ENCODE measurements at places on chromosomes 1 and 21. TPM values are rescaled to one million over a fixed set of nuclear protein-coding genes. Genes with fewer than 3 reads are reported as not detected.

GRCh38 chr1:155871390-155871789, 12.0 kb downstream of the SYT11 start:
- DNase-seq: no peak
- H3K4me1 ChIP-seq: no peaks in the 10 kb centered on the region

DNA sequence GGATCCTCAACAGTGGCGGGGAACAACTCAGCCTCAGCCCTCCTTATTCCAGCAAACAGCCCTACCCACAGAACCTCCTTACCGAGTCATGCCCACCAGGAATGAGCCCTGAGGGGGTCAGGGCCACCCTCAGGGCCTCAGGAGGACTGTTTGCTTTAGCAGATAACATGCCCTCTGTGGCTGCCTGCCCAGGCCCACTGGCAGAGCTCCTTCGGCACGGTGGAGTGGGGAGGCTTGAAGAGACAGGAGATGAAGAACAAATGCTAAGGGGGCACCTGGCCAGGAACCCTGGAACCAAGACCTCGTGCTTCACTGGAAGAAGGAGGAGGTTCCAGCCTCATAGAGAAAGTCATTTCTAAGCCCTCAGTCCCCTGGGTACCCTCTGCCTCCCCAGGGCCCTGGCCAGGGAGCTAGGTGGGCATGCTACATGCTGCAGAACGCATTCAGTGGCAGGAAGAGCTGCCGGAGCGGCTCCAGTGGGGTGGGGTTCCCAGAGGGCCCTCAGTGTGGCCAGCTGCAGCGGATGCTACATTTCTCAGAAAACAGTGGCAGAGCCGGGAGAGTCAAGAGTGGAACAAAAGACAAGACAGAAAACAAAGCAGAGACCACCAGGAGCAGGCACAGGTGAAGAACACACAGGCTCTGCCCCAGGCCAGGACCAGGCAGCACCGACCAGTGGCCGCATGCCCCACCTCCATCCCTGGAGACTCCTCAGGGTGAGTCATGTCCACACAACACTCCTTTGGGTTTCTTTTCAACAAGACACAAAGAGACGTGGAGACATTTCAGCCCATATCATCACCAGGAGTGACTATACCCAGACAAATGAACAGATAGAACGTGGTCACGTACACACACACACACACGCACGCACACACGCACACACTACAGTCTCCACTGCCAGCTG, 39.8 kb downstream of the RIMS3 start:
- no peak overlapping the region for H3K4me3 ChIP-seq

TFF3 gene
- polyA plus RNA-seq: 585 TPM

RHD gene
- 1.5 TPM for polyA plus RNA-seq

DNA sequence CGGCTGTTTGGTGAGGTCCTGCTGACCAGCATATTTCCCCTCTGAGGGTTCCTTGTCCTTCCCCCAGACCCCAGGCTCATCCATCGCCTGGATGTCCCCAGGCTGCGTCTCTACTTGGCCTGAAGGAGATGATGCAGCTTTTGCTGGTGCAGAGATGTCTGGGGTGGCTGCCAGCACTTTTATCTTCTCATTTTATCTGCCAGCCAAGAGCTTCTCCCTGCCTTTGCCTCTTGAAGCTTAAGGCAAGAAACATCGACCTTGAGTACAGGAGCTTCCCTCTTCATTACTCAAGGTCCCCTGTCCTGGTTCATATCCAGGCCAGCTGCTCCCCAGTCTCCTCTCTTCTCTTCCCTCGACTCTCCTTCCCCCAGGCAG, 9.2 kb upstream of the H6PD start:
- DNase-seq: no peak
- H3K36me3 ChIP-seq: no peaks in the 10 kb centered on the region
- no peaks in the 10 kb centered on the region for H3K4me1 ChIP-seq
- H3K4me3 ChIP-seq: no peak overlapping the region

- no peak for DNase-seq
- no peaks in the 10 kb centered on the region for H3K27me3 ChIP-seq
- H3K4me3 ChIP-seq: no peak overlapping the region
- H3K36me3 ChIP-seq: peaks cover 40% of the 10 kb centered on the region
Observed at GRCh38 chr1:21217812-21218596, 41.3 kb upstream of the EIF4G3 start.

DNA sequence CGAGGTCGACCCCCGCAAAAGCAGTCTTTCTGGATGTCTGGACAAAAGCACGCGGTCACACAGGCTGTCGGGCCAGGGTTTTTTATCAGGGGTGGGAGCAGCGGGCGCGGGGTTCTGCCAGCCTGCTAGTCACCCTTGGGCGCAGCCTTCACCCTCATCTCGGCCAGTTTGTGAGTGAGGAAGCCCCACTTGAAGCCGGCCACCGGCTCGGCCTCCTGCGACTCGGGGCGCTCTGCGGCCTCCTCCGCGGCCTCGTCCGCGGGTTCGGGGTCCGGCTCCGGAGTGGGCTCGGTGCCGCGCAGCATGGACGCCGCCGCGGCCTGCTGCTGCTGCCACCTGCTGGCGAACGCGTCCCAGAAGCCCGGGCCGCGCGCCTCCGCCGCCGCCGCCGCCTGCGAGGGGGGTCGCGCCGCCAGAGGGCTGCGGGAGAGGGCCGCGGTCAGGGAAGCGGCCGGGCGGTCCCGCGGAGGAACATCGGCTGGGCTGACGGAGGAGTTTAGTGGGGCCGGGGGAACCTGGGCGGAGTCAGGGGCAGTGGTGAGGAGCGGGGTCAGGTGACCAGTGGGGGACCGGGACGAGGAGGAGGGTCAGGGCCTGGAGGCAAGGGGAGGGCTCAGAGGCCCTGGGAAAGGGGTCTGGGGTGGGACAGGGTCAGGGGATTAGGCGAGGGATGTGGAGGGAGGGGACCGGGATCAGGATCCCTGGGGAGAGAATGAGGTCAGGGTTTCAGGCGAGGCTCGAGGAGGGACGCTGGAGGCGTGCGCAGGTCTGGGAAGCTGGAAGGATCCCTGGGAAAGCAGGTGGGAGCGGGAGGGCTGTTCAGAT, 4.5 kb downstream of the C1orf232 start:
- peaks cover 19% of the 10 kb centered on the region for H3K4me1 ChIP-seq
- DNase-seq: peak; percentile 49
- peaks cover 32% of the 10 kb centered on the region for H3K27me3 ChIP-seq
- H3K36me3 ChIP-seq: no peaks in the 10 kb centered on the region
- H3K27ac ChIP-seq: no peak overlapping the region

DNA sequence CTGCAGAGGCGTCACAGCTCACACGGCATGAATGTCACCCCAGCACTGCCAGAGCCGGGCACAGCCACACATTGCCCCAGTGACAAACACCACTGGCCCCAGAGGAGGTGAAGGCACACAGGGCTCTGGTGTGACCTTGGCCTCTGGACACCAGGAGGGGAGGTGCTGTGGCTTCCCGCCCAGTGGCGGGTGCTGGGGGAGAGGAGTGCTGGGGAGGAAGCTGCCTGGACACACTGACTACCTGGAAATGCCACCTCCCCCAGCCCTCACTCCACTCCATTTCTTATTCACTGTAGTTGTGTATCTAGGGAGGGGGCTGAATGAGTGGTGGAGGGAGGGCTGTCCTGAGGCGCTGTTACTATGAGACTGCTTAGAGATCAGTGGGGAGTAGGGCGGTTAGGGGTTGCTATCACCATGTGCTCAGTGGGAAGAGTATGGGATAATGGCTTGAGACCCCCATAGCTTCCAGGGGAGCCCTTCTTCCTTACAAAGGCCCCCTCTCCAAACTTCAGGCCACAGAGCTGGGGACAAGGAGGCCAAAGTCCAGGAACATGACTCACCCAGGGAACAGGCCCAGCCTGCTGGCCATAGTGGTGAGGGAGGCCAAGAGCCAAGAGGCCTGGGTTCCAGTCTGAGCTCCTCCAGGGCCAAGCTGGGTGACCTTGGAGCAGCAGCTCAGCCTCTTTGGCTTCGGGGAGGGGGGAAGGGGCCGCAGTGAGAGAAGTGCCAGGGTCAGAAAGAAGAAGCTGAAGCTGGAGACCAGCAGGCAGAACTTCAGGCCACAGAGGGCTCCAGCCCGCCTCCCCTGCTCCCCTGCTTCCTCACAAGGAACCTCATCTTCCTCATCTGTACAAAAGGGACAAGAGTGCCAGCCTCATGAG, 40.1 kb downstream of the AHDC1 start:
- H3K4me3 ChIP-seq: no peak overlapping the region
- peaks cover 65% of the 10 kb centered on the region for H3K4me1 ChIP-seq
- DNase-seq: peak; percentile 56
- no peaks in the 10 kb centered on the region for H3K36me3 ChIP-seq

GRCh38 chr1:111201275-111202090, 1.0 kb upstream of the DENND2D start:
- H3K27ac ChIP-seq: no peak overlapping the region
- peaks cover 28% of the 10 kb centered on the region for H3K36me3 ChIP-seq
- no peak for DNase-seq
- peaks cover 42% of the 10 kb centered on the region for H3K4me1 ChIP-seq
- no peak overlapping the region for H3K4me3 ChIP-seq

All from large intestine (tissue), 12 donors.